ENCODE measurements at places on chromosomes 5 and 9.

DNA sequence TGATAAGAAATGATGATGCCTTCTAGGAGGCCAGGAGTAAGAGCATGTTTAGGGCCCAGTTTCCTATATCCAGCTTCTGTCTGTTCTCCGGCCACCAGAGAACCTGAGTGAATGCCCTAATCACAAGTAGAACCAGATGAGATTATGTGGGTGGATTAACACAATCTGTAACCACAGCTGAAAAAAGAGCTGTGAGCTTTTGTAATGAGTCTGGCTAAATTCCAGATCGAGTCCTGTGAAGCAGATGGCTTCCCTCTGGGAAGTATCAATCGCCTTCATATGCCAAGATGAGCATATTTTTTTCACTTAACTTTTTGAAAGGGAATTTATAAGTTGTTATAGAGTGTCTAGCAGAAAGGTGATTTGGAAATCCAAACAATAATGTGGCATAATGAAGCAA, 99.8 kb downstream of the NNT start:
- no peak for DNase-seq

- no peak for DNase-seq
Measured at GRCh38 chr5:124342584-124342983, 403.9 kb downstream of the ZNF608 start.

DNA sequence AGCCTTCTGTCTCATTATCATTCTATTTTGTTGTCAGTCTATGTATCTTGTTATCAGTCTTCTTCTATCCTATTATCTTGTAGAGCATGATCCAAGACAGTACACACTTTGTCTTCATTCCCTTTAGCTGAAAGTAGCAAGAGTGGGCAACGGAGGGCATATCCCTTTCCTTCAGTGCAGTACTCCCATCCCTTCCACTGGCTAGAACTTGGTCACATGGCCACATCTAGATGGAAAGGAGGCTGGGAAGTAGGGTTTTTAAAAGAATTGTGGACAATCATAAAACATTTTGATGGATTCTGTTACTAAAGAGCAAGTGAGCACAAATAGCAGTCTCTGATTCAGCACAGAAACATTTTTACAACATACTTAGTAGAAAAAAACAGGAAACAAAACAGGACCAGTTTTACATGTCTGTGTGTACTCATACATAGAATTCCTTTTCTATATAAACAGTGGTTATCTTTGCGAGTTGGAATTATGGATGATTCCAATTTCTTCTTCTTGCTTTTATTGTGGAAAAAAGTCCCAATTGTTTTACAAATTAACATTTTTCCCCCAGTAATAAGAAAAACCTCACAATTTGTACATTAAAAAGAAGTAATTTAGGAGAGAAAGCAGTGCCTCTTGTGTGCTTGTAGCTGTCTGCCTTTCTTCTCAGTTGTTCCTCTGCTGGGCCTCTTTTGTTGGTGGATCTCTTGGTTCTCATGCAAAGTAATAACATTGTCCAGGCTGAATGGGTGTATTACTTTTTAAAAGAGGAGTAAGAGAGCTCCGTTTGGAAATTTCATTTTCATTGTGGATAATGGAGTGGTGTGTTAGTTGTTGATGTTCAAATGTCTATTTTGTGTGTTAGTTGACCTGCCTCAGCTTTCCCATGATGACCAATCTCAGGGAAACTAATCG, 410.9 kb upstream of the TRPC7 start:
- DNase-seq, result no peak

DNA sequence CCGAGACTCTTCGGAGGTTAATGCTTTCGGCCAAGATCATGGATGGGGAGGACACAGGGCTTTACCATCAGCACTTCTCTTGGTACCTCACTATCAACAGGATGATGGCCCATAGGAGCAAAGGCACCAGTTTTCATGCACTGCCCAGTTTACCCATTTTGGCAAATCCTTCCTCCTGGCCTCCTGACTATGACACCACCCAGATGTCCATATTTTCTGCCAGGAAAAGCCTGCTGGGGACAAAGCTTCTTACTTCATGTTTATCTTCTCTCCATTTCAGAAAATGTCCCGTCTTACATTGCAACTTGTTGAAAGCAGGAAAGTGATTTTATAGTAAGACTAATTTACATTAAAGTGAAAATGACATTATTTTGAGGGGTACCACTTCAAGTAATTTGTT, 61.4 kb upstream of the GAS1 start:
- no peak for DNase-seq

- DNase-seq, result no peak
Measured at GRCh38 chr5:181242031-181242451, 1.7 kb downstream of the RACK1 start.

- no peak for DNase-seq
Measured at GRCh38 chr9:112493393-112494137, 6.9 kb downstream of the KIAA1958 start.

- DNase-seq, result no peak
Measured at GRCh38 chr5:169081000-169081724, 219.8 kb downstream of the SLIT3 start.

DNA sequence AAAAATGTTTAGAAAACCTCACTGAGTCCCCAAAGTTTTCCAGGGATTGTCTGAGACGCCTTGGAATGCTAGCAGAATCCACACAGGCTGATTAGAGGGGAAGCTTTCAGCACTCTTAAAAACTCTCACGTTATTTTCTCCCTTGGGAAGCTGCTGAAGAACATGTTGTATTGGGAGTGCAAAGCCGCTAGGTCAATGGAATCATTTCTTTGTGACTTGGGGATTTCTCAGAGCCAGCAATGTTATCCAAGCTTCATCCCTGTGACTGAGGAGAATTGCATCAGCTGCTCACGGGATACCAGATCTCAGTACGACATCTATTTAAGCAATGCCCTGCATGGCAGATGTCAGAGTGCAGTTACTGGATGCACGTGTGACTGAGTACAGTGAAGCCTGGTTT, 426.4 kb upstream of the MPDZ start:
- no peak for DNase-seq

- no peak for DNase-seq
Measured at GRCh38 chr5:138985683-138986082, 110.5 kb upstream of the LRRTM2 start.

DNA sequence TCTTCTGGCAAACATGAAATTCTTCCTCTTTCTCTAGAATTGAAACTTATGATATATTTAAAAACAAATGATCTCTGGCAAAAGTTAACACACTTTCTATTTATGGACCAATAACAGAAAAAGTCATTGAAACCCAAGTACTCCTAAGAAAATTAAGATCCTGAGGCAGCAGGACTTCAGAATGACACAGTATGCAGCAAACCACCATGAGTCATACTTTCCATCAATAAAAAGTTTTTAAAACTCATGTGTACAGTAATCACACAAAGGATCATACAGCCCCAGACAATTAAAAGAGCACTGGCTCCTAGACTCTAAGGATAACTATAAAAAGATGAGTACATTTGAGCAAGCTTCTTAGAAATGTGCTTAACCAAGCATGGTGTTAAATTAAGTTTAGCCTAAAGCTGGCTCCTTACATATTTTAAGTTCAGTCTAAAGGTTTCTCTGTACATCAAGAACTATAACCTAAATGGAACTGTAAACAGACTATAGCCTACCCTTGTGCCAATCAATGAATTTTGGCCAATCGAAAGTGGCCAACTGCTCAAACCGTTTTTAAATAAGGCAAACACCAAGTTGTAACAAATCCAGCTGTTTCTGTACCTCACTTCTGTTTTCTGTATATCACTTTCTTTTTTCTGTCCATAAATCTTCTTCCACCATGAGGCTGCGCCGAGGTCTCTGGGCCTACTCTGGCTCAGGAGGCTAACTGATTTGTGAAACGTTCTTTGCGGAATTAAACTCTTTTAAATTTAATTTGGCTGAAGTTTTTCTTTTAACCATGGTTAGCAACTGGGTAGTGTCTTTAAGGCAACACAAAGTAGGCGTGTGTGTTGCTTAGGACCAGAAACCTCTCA, 232.1 kb upstream of the PIK3R1 start:
- DNase-seq, result no peak

DNA sequence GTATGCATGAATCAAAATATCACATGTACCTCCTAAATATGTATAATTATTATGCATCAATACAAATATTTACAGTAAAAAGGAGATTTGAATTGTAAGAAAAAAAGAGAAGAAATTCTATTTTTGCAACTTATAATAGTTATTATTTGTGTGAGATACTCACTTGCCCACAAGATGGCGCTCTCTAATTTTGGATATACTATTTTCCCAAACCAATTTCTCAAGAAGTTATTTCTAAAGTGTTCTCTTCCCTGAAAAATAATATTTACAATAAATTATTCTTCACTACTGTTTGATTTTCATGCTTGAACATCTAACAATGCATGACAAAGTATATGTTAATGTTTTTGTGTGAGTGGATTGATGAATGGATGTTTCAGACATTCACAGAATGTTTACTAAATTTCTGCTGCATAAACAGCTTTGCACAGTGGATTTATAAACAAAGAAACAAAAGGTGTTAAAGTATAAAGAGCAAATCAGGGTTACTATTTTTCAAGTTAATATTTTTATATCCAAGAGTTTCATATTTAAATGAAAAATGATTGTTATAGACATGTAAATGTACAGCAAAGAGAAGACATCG, 503.4 kb downstream of the PDE4D start:
- no peak for DNase-seq

DNA sequence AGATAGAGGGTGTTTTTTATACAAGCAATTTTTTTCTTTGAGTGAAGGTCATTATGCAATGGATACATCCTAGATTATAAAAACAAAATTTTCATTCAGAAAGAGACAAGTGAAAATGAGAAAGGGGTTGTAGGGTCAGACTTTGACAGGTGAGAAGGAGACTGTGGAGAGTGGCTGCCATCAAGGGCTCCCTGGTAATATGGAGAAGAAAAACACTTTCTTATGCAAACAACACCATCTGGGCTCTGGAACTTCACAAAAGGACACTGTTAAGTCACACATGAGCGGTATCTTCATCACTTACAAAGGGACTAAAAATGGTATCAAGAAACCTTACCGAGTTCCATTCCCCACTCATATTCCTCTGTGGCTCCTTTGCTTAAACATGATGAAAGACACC, 23.5 kb downstream of the C7 start:
- no peak for DNase-seq

DNA sequence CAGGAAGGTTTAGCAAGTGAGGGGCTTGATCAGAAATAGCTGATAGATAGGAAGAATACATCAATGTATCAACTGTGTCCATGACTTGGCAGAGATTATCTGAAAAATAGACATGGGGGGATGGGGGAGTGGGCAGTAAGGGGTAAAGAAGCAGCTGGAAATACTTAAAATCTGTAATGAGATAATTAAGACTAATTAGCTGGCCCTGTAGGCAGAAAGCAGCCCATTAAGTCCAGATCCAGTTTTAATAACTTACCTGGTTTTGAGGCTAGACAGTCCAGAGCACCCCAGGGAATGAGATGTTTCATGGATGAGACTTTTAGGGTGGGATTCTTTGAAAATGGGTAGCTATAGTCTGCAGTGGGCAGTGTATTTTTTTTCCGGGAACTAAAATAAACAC, 116.9 kb upstream of the TLX3 start:
- no peak for DNase-seq

DNA sequence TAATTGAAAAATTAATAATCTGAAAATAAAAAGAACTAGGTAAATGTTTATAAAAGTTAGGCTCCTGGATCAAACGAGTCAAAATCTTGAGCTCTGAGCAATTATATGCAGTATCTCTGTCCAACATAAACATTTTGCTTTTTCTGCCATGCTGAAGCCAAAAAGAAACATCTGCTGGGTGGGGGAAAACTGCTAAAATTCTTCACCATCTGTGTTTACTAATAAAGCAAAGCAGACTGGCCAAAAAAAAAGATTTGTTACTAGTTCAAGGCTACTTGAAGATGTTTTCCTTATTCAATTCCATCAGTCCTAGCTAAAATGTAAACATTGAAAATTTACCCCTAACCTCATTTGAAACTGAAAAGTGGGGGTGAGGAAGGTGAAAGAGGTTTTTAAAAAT, 29.7 kb downstream of the GTF3C4 start:
- DNase-seq, result no peak

- DNase-seq, result no peak
Measured at GRCh38 chr9:30459156-30459555, 1925.3 kb upstream of the ACO1 start.

DNA sequence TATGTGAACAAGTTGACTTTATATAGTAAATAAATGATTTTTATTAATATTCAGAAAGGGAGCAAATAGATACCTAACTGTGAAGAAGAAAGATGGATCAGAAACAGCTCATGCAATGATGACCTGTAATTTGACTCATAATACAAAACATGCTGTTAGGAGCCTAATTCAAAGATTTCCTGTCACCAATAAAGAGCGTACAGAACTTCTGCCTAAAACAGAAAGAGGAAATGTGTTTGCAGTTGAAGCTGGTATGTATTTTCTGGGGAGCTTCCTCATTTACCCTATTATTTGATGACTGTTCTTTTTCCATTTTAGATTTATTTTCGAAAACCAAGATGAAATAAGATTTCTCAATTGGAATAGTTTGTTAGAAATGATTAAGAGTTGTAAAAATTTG, 11.4 kb downstream of the YTHDC2 start:
- no peak for DNase-seq

- DNase-seq, result no peak
Measured at GRCh38 chr9:21002040-21002439, 29.4 kb downstream of the HACD4 start.

- no peak for DNase-seq
Measured at GRCh38 chr5:95715799-95716461, 15.2 kb upstream of the RHOBTB3 start.

DNA sequence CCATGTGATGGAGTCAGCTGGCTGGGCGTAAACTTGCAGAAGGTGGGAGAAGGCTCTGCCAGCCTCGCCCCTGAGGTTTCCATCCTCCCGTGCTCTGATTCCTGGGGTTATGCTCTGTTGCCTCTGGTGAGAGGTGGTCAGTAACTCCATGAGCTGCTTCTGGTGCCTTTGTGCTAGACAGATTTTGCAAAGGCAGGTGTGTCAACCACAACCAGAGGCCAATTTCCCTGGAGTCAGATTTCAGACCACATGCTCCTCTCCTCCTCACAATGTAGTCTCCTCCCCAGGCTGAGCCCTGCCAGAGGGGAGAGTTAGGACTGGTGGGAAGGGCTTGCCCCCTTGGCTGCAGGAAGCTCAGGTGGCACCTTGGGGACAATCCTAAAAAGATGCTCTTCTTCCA, 38.8 kb upstream of the TENT4A start:
- no peak for DNase-seq

DNA sequence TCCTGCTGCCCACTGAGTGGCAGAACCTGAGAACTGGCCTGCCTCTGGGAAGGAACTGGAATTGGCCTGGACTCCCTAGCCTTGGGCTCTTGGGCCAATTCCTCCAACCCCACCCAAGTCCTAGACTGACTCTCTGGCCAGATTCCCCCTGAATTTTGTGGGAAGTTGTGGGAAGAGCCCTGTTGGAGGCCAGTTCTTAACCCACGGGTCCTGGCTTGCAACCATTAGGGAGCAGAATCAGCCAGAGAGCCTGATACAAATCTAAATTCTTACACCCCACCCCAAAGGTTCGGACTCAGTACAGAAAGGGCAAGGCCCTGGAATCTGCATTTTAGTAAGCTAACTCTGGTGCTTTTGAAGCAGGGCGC, 125.3 kb upstream of the SLC25A48 start:
- DNase-seq, result no peak

DNA sequence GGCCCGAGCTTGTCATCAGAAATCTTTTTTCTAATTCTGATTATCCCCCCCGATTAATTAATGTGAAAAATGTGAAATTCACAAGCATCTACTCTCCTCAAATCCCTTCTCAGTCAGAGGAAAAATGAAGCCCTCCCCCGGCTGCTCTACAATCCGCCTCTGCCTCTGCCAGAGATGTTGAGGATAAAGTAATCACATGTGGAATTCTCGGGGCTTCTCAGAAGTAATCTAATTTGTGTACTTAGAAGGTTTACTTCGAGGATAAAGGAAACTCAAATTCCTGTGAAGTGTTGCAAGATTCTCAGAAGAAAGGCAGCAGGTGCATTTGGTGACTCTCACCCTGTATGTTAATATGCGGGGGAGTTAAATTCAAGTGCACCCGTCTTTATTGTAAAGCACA, 726.1 kb upstream of the ADAMTS16 start:
- no peak for DNase-seq

Data from activated T-cell treated with anti-CD3 and anti-CD28 coated beads for 1 hour (primary cell).